Stimulated activated CD8-positive, alpha-beta memory T cell treated with anti-CD3 and anti-CD28 coated beads, Interleukin-4, amount 100 ng/mL, for 4 hours (primary cell): ENCODE measurements at places on chromosomes 1 and 21.

DNA sequence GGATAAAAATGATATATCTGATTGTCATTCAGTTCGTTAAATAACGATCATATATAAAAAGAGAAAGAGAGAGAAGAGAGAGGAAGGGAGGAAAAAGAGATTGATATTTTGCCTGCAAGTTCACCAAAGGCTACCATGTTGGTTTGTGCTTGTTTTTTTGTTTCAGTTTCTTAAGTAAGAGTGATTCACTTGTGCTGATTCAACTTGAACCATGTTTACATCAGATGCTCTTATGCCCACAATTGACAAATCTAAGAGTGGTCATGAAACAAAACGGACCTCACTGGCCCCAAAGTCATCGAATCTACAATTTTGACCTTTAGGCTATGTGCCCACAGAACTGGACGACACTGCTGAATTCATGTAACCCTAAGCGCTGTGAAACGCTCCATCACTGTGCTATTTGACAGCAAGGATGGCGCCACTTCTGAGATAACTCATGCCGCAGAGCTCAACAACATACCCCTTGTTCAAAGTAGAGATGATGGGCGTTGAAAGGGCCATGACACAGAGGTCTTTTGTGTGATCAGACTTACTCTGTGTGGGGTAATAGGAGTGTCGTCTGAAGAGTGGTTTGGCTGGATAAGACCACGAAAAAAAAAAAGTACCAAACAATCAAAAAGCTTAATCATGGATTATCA lies 481.4 kb downstream of the SETD4 start:
- DNase-seq, result no peak

DNA sequence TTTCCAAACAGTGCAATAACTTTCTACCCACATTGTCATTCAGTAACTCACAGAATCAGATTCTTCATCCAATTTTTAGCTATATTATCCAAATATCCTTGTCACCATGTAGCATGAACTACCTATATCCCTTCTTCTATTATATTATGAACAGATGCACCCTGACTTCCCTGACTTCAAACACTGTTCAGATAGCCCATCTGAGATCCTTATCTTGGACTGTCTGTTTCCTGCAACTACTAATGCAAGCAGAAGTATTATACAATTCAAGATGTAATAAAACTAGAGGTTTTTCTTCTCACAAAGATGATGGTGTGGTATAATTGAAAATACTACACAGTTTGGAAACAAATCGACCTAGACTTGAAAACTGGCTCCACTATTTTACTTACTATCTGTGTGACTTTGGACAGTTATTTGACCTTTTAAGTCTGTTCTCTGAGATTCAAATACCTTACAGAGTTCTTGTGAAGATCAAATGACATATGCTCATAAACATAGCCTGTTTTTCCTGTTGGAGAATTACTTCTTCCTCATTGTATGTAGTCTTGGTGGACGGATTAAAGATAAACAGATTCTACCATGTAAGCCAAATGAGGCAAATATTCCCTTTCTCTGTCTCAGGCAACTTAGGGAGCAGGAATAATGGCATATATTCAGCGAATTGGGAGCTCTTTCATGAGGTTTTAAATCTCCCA lies 407.9 kb upstream of the ZRANB2 start:
- no peak for DNase-seq

- no peak for DNase-seq
Measured at GRCh38 chr1:119635811-119636390, 12.2 kb downstream of the ZNF697 start.

DNA sequence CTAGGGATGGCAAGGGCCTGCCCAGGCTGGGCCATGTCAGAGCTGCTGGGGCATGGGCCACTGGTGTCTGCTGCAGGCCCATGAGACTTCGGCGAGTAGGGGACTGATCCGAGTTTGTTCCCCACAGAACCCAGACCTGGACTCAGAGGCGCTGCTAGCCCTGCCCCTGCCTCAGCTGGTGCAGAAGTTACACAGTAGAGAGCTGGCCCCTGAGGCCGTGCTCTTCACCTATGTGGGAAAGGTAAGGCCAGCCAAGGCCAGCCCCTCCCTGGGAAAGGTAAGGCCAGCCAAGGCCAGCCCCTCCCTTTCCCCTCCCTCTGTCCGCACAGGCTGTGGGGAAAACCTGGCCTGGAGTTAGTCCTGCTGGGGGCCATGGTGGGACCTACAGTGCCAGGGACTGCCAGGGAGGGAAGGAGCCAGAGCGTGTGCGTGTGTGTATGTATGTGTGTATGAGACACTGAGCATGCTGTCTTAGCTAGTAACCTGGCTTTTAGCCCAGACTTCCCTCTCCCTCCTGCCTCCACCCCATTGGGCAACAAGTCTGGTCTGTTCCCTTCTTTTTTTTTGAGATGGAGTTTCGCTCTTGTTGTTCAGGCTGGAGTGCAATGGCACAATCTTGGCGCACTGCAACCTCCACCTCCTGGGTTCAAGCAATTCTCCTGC lies 8.0 kb downstream of the FAAH start:
- DNase-seq, result no peak

DNA sequence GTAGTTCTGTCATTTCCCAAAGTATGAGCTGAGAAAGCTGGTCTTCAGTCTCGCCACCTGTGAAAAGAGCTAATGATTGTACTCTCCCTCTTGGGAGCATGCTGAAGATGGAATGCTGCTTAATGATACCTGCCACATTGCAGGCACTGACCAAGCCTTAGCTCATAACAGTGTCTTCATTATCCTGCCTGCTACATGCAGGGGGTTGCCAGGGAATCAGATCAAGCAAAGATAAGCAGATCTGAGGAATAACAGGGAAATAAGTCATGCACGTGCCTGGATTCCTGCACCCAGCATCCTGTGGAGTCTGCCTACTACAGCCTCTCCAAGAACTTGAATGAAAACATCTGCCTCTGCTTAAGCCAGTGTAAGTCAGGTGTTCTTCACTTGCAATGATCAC lies 667.3 kb downstream of the NPHP4 start:
- DNase-seq, result no peak

GRCh38 chr1:33347650-33347992 lies 26.7 kb upstream of the A3GALT2 start:
- DNase-seq, result no peak

DNA sequence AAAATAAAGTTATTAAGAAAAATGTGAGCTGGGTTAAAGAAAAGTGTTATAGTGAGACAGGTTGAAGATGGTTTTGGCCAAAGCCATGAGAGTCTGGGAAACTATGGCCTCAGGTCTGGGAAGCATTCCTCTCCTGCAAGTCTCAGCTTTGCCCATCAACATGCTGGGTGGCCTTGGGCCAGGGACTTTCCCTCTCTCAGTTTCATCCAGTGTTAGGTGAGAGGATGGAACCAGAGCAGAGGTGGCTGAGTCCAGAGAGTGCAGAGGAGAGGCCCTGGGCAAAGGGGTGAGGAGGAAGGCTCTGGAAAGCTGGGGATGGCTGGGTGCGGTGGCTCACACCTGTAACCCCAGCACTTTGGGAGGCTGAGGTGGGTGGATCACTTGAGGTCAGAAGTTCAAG lies 10.5 kb downstream of the PADI2 start:
- no peak for DNase-seq

DNA sequence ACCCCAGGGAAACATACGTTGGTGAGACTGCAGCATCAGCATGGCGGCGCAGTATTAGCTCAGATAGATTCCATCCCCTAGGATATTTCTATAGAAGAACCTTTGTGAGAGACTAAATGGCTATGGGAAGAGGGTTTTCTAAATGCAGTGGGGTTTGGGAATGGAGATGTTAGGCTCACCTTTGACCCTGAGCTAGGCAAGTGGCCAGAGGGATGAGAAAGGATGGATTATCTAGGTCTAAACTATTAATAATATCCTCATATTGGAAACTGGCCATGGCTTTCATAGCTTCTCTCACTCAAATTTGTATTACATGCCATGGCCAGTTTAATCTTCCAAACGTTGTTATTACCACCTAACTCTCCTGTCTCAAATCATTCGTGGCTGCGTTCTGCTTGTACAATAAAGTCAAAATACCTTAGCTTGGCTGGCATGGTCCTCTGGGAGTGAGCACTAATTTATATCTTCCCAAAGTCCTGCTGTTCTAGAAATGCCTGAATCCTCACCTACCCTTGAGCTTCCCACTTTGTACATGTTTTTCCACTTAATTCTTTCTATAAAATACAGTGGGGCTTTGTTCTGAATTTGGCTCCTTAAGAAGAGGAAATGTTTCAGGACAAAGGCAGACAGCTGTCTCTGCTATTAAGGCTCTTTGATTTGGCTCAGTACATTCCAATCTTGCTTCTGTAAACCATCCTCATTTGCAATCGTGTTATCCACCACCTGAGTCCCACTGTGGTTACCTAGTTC lies 31.0 kb upstream of the COG2 start:
- no peak for DNase-seq

DNA sequence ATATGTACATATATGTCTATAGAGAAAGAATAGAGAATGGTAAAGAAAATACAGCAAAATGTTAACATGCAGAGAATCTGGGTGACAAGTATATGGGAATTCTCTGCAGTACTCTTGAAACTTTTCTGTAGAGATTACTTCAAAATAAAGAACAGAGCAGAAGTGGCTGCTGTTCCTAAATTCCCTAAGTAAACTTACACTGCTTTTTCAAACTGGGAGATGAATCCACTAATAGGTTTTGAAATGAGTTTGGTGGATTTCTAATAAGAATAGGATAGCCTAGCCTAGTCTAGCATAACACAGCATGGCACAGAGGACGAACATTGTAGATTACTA lies 450 bp upstream of the CR2 start:
- DNase-seq, result no peak

DNA sequence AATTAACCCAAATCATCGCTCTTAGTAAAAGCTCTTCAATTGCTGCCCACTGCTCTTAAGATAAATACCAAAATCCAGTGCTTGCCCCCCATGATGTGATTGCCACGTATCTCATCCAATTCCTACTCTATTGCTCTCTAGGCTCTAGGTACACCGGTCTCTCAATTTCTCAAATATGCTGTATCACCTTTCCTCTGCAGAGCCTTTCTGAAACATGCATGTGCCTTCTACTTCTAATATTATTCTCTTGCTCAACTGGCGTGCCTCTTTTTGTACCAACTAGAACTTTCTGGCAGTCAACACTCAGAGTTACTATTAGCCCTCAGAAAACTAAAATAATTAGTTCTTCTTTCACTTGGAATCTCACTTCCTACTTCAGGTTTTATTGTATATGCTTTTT lies 111.7 kb upstream of the LBR start:
- no peak for DNase-seq

DNA sequence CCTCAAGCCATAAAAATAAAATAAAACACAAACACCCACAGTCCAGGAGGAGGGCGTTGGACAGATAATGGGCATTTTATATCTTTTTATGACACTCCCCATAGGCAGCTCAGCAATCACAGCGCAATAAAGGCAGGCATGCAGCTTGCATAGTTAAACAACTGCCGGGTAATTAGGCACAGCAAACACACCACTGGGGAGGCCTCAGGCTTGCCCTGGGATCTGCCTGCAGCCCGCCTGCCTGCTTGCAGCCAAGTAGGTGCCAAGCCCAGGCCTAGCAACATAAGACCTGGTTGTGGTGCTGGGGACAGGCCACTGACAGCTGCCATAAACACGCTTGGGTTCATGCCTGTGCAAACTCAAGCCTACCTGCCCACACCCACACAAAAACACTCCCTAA lies 54.2 kb downstream of the DMAP1 start:
- no peak for DNase-seq

GRCh38 chr1:147496571-147497210 lies 44.6 kb upstream of the BCL9 start:
- DNase-seq, result no peak

GRCh38 chr1:115669002-115669673 lies 27.4 kb downstream of the VANGL1 start:
- DNase-seq, result no peak

- DNase-seq, result no peak
Measured at GRCh38 chr1:93775224-93775623, 93.6 kb upstream of the BCAR3 start.

- no peak for DNase-seq
Measured at GRCh38 chr1:167207940-167208623, 12.6 kb upstream of the POU2F1 start.

- no peak for DNase-seq
Measured at GRCh38 chr1:88463401-88463985, 220.6 kb upstream of the PKN2 start.

GRCh38 chr1:48844187-48844586 lies 67.5 kb upstream of the BEND5 start:
- DNase-seq, result no peak

DNA sequence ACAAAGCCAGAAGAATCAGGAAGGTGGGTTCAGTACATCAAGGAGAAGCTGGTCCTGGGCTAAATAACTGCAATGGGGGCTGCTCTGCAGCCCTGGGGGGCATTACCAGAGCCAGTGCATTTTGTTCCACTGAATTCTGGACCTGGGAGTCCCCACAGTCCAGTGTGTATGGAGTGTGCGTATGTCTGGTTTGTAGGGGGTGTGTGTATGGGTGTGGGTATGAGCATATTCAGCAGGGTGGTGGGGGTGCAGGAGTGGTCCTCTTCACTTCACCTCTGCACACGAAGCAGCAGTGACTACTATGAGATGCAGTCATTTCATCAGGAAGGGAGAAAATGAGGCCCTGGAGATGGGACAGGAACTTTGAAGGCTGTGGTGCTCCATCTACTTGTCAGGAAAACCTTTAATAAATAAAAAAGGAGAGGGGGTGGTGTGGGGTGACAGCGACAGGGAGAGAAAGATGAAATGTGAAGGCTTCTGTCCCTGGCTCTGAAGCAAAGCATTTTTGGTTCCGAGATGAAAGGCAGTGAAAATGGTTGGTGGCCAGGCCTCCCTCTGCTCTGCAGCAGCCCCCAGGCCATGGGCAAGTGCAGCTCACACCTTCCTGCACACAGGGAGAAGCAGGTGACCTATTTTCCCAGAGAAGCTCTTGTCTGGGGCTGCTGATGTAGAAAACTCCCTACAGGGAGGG lies 121.5 kb upstream of the CACHD1 start:
- no peak for DNase-seq

- no peak for DNase-seq
Measured at GRCh38 chr1:204001166-204001901, 71.6 kb upstream of the SOX13 start.

DNA sequence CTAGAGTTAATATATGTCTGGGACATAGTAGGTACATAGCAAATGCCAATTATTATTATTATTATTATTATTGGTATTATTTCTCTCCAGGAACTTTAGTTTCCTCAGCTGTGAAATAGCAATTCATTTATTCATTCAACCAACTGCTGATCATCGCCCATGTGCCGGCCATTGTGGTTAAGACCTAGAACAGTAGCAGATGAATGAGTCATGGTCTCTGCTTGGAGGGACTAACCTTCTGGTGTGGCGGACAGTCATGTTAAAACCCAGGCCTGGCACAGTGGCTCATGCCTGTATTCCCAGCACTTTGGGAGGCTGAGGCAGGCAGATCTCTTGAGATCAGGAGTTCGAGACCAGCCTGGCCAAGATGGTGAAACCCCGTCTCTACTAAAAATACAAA lies 23.8 kb upstream of the LDLRAP1 start:
- no peak for DNase-seq

- no peak for DNase-seq
Measured at GRCh38 chr1:75996196-75996595, 64.0 kb upstream of the ASB17 start.

- no peak for DNase-seq
Measured at GRCh38 chr1:52842643-52843310, at the start of gene ZYG11A. Gene ZYG11A, plus strand, starts transcription at chr1:52842760. Its CDS starts 124 bp downstream, at chr1:52842884.

- no peak for DNase-seq
Measured at GRCh38 chr1:209705033-209705598, 470 bp downstream of the HSD11B1 start.

GRCh38 chr1:244304656-244305055 lies 147.1 kb downstream of the ADSS2 start:
- DNase-seq, result no peak
